NCI-H774 (cell line): ENCODE measurements at places on chromosomes 4 and X.
A peak's percentile ranks its signal among the peaks of the same experiment; 100 is the strongest.

DNA sequence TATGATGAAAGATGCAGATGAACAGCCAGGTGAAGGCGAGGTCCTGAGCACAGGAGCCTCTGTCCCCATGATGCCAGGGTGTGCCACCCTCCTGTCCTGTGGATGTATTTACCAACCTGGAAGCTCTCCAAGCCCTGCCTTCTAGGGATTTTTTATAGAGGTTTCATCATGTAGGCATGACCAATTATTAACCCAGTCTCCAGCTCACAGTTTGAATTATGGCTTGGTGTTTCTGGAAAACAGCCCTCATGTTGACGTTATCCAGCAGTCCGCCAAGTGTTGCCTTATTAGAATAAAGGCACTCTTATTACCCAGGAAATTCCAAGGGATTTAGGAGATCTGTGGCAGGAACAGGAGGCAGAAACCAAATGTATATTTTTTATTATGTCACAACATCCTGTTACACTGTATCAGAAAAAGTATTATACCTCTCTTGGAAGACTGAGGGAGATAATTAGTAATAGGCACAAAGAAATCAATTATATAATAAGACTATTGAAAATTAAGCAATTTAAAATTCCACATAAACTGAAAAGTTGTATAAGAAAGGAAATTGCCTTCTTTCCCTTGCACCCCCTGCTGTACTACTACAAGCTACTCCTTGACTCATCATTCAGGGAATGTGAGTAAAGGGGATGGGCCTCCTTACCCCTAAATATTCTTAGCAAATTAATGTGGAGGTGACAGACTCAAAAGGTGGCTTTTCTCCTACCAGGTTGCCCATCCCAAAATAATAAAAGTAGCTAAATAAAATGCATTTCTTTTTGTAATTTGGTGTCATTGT is 129.6 kb downstream of the ZNF330 start:
- DNase-seq: peak; percentile 0

DNA sequence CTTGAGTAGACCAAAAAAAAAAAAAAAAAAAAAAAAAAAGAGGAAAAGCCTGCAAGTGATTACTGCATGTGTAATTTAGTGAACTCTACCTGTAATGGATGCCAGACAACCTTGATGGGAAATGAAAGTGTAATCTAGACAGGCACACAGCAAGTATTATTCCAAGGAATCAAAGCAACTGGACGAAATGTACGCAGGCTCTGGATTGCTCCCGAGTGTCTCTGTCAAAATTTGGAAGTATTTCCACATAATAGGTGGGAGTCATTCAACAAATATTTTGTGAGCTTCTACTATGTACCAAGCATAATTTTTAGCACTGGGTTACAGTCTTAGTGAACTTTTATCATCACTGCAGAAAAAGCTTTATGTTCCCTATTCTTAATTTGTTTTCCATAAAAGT is 64.2 kb downstream of the LIMCH1 start:
- DNase-seq: no peak

DNA sequence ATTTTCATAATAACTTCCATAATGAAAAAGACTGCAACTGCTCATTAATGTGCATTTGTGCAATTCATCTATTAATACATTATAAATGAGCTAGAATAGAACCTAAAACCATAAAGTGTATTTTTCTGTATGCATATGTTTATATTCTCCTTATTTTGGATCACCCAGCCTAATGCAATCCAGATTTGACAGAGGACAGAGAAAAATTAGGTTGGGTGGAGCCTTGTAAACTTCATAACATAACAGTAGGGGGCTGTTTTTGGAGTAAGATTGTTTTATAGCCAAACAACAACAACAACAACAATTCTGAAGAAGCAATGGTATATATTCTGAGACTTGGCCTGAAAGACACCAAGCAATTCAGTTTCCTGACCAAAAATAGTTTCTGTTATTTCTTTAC is 615.3 kb upstream of the SLIT2 start:
- DNase-seq: no peak

- DNase-seq: no peak
These were observed 19.9 kb upstream of the PJA1 start for GRCh38 chrX:69185141-69185540.

DNA sequence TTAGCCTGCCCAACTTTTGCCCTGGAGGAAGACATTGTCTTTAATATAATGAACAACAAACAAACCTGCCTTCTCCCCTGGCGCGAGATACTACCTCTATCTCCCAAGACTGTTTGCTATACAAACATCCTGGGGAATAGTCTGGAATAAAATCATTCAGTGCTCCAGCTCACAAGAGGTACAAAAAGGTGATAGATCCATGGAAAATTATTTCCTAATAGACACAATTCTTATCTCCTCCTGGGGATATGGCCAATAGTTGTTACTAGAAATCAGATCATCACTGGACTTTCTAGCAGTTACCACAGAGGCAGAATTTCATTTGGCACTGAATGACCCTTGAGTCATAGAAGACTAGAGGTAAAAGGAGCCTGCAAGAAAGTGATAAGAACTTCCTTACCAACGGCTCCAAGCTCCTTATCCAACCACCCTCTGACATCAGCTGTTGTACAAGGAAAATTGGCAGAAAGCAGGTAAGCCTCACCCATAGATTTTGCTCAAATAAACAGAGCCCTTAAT is 38.1 kb downstream of the MID1 start:
- DNase-seq: no peak

DNA sequence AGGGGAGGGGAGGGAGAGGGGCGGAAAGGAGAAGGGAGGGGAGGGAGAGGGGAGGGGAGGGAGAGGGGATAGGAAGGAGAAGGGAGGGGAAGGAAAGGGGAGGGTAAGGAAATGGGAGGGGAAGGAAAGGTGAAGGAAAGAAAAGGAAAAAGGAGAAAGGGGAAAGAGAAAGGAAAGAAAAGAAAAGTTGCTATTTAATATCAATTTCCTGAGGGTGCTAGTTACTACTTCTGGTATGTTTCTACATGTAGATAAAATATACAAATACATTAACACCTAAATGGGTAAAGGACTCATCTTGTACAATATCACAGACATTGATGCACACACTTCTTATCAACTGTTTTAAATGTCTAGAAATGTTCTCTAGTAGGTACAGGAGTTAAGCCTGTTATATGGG is 22.6 kb downstream of the ANXA5 start:
- no peak for DNase-seq

- DNase-seq: no peak
These were observed 13.7 kb downstream of the DDX60 start for GRCh38 chr4:168304744-168305459.

DNA sequence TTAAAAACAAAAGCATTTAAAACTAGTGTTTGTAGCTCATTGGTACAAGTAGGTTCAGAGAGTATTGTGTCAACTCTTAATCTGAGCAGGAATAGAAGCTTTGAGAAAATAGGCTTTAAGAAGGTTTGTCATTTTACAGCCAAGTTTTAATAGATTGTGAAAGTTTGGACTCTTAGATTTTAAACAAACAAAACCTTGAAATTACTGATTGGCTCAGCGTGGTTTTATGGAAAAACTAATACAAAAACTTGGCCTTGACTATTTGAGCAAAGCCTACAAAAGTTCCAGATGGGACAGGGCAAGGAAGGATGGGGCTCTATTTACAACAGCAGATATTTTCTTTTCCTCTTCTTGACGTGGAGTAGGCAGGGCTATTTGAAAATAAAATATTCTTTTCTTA is 16.5 kb downstream of the ZFX start:
- no peak for DNase-seq

DNA sequence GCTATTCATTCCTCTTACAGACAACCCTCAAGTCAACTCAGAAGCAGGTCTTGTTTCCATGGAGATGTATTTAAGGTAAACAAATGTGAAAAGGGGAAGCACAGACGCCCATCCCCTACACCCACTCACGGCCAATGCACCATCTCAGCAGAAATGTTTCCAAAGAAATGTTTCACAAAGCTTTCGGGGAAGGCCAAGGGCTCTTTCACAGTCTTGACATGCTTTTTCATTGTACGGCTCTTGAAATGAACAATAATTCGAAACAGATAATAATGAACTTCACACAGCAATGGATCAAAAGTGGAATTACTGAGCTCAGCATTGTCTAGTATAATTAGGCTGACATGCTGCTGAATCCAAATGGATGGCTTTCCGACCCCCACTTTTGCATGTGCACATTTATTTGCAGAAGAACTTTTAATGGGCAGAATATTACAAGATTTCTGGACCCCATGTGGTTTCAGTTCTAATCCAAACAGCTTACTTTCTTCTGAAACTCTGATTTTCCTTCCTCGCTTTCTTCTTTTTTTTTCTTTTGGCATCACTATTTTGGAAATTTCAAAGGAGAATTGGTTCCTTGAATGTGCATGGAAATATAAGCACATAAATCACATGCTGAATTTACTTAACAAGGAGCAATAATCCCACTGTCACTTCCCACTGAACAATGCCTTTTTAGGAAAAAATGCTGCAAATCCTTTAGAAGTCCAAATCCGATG is 160.9 kb downstream of the SMIM20 start:
- DNase-seq: no peak

GRCh38 chr4:105644257-105644656 is 64.2 kb downstream of the INTS12 start:
- no peak for DNase-seq

GRCh38 chr4:16233569-16234177 is 7.4 kb upstream of the TAPT1 start:
- DNase-seq: no peak

- DNase-seq: no peak
These were observed 23.1 kb upstream of the PHKA2 start for GRCh38 chrX:19007011-19007410.

DNA sequence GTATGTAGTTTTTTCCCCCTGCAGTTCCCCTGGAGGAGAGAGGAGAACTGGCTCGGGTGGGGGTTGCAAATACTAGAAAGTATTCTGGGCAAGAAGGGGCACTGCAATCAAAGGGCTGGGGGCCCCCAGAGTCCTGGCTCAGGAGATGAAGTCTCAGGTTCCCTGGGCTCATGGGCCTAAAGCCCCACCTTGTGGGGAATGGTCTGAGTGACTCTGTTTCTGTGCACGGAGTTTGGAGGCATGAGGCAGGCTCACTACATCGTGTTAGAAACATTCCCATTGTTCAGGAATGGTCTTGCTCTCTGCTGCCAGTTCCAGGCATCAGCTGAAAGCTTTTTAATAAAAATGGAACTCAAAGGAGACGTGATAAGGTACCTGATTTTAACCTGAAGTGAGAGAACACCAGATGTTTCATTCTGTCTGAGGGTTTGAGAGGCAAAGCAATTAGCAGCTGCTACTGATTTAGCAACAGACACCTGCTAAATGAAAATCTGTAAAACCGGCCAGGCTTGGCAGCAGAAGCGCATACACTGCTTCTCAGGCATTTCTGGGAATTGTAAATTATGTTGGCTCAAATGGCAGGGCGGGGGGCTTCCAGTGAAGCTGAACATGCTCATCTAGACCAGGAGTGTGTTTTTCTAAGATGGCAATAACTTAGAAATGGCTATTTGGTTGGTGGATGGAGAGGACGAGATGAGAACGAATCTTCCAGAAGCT is 122.7 kb downstream of the TMEM164 start:
- peak; percentile 18 for DNase-seq

GRCh38 chrX:135484641-135485289 is 35.7 kb upstream of the INTS6L start:
- peak; percentile 58 for DNase-seq

- no peak for DNase-seq
These were observed 1043.8 kb downstream of the ADGRL3 start for GRCh38 chr4:62243895-62244294.

DNA sequence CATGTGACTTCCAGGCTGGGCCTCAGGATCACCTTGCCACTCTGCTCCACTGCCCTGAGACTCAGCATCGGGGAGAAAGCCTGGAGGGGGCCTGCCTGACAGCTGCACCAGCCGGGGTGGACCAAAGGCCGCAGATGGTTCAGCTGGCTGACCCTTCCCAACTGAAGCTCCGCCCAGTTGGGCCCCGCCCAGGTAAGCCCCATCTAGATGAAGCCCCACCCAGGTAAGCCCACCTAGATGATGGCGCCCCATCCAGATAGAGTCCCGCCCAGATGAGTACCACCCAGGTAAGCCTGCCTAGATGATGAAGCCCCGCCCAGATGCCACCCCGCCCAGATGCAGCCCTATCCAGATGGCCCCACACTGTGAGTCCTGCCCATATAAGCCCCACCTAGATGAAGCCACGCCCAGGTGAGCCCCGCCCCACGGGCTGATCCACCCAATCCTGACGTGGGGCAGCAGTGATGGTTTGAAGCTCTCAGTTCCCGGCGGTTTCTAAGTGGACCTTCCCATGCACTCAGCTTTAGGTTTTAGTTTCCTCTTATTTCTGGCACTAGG is 10.0 kb downstream of the ZFYVE28 start:
- no peak for DNase-seq

GRCh38 chrX:48827654-48827968 is 1.3 kb downstream of the ERAS start:
- no peak for DNase-seq

GRCh38 chr4:136337216-136337615 is 1195.1 kb downstream of the PCDH18 start:
- DNase-seq: no peak

- no peak for DNase-seq
These were observed 2.3 kb downstream of the AMMECR1 start for GRCh38 chrX:110315551-110315950.

DNA sequence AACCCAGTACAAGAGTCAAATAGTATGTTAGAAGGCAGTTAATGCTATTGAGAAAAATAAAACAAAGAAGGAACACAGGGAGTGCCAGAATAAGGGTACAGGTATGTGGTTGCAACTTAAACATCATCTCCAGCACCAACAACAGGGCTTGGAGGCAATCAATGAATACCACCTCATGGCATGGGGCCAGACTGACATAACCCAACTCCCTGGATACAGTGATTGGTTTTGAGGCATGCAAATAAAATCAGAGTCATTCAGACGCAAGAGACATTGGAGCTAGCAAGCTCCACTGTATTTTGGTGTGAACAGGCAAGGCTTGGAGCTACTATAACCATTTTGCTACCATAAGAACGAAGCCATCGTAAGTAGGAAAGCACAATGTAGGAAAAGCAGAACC is 56.7 kb downstream of the PPP3CA start:
- DNase-seq: no peak

GRCh38 chr4:6989331-6989923 is 53.7 kb upstream of the TADA2B start:
- DNase-seq: no peak

DNA sequence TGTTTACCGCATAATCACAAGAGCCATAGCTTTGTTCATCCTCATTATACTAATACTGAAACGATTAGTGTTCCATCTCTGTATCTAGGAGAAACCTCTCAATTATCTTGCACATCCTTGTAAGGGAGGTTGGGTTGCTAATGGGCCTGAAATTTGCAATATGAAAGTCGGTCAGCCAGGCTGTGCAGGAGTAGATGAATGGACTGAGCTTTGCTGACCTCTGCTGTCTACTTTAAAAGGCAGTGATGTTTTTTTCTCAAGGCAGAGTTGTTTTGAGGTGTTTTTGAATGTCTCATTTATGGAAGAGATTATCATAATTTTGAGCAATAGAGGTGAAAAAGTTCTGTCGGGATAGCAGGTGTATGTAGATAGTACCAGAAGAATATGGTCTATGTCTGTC is 47.9 kb upstream of the LINC00632 start:
- DNase-seq: no peak
